Fibroblast of skin of left biceps (primary cell): ENCODE measurements at places on chromosomes 12 and 14.

- no peak for DNase-seq
Observed at GRCh38 chr12:131489718-131490117, 221.2 kb upstream of the SFSWAP start.

GRCh38 chr14:46782281-46782680, 130.7 kb upstream of the RPL10L start:
- no peak for DNase-seq

- no peak for DNase-seq
Observed at GRCh38 chr14:101827286-101827685, 65.8 kb downstream of the PPP2R5C start.

- DNase-seq = no peak
Observed at GRCh38 chr12:32450768-32451167, 51.4 kb downstream of the FGD4 start.

DNA sequence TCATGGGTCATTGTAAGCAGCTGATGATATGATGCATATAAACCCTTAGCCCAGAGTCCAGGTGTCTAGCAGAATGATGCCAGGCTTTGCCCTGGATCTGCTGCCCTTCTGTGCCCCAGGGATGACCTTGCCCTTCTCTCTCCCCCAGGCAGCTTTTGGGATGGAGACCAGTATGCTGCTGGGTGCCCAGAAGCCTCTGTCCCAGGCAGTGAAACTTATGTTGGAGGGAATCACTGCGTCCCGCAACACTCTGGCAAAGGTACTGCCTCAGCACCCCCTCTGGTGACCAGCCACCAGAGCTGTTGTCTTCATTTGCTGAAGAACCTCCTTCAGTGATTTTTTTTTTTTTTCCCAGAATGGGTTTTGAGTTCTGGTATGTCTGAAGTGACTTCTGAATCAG, 23.3 kb downstream of the CYP46A1 start:
- no peak for DNase-seq

DNA sequence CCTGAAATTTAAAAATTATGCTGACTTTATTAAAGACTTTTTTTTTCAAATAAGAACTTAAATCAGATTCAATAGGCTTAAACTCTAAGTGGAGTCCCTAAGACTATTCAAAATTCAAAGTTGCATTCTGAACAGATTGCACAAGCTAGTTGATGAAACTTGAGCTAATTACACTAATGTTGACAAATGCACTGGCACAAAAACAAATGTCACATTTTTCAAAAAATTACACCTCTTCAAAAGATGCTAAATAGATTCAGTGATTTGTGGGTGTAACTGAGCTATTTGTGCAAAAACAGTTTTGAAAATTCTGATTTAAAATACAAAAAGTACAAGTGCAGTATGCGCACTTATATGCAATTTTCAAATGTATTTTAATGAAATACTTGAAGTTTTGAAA, 205.4 kb downstream of the RERGL start:
- DNase-seq = no peak

GRCh38 chr14:57378661-57379060, 11.7 kb upstream of the NAA30 start:
- DNase-seq = no peak

GRCh38 chr12:113238309-113238708, 17.0 kb downstream of the TPCN1 start:
- DNase-seq = no peak

DNA sequence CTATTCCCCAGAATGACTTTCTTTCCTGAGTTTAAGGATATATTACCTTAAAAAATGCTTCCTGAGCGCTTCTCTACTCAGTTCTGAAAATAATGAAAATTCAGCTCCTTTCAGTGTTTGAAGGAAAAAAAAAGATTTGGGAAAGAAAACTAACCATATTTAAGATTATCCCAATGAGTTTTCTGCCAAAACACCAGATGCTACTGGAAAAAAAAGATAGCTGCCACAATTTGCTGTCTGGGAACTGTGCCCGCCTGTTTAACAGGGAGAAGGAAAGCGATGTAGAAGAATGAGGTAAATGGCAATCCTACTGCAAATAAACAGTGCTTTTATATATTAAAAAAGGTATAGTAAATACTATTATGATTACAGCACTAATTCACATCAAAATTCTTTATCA, 367.6 kb upstream of the PRICKLE1 start:
- DNase-seq = no peak

DNA sequence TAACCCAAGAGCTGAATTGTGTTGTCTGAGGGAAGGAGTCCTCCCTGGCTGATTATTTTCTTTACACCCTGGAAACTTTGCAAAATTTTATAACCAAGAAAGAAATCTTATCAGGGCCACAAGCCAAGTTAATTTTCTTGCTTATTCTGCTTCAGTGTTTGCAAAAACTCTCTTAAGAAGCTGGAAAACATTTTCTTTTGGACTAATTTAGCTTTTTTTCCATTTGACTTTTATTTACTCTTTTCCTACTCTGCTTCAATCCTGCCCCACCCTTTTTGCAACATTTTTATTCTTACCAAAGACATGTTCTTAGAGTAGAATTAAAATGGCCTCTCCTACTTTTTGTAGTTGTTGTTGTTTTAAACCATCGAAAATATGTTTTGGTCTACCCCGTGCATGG, 378.7 kb downstream of the ZFP36L1 start:
- DNase-seq = no peak

- no peak for DNase-seq
Observed at GRCh38 chr12:69916544-69917235, 91.7 kb downstream of the MYRFL start.

GRCh38 chr14:74275241-74275841, 27.4 kb downstream of the ABCD4 start:
- peak; percentile 83 for DNase-seq

GRCh38 chr12:102167821-102168604, 29.6 kb downstream of the PMCH start:
- no peak for DNase-seq
